Fibroblast of skin of right biceps (primary cell): ENCODE measurements at places on chromosomes 11 and 22.
A peak's percentile ranks its signal among the peaks of the same experiment; 100 is the strongest.

DNA sequence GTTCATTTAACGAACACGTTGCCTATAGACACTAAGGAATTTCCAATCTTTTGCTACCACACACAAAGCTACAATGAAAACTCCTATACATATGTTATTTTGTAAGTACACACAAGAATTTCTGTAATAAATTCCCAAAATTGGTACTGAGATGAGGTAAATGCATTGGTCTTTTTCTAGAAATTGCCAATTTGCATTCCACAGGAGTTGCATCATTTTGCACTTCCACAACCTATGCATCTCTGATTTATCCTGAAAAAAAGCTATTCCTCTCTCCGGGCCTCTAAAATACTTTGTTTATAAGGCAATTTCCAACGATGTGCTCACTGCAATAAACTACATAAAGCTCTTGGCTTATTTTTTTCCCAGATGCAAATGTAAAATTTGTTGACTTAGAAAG, 24.9 kb downstream of the IMMP1L start:
- DNase-seq, result peak; percentile 41

- no peak for DNase-seq
Observed at GRCh38 chr11:126024123-126024522, 38.5 kb downstream of the CDON start.

- no peak for DNase-seq
Observed at GRCh38 chr22:22745225-22746060, 101.0 kb downstream of the GGTLC2 start.

GRCh38 chr11:45095691-45096010, 50.8 kb upstream of the PRDM11 start:
- DNase-seq, result no peak

GRCh38 chr22:22848364-22848866, 39.2 kb upstream of the IGLL5 start:
- peak; percentile 39 for DNase-seq

GRCh38 chr11:76419896-76420295, 24.9 kb upstream of the EMSY start:
- DNase-seq, result no peak

DNA sequence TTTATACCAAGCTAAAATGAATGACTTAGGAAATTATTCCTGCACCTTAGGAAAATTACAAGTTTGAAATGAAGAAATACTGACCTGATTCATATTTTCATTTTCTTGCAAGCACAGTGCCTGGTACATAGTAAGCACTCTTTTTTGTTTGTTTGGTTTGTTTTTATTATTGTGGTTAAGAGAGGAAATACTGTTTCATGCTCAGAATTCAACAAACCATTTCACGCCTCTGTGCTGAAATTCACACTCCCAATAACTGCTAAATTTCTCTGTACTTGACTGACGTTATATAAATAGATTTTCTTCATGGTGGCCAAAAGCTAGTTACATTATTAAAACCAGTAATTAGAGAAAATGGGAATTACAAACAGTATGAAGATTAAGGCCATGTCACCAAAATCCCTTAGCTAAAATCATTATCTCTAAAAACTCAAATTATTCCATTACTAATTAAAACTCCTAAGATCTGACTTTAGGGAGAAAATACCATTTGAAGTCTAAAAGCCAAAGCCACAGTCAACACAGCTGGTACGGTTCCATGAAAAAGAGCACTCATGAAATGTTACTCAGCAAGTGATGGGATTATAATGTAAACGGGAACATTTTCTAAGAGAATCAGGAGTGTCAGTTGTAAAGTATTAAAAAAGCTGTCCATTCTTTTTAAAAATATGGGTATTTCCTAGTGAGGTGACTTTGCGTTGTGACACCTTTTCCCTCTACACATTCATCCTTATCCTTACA, 77.8 kb upstream of the DDI1 start:
- DNase-seq, result no peak

DNA sequence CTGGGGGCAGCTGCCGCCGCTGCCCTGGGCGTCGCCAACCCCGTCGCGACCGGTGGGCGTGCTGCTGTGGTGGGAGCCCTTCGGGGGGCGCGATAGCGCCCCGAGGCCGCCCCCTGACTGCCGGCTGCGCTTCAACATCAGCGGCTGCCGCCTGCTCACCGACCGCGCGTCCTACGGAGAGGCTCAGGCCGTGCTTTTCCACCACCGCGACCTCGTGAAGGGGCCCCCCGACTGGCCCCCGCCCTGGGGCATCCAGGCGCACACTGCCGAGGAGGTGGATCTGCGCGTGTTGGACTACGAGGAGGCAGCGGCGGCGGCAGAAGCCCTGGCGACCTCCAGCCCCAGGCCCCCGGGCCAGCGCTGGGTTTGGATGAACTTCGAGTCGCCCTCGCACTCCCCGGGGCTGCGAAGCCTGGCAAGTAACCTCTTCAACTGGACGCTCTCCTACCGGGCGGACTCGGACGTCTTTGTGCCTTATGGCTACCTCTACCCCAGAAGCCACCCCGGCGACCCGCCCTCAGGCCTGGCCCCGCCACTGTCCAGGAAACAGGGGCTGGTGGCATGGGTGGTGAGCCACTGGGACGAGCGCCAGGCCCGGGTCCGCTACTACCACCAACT, 1.0 kb downstream of the FUT4 start:
- DNase-seq, result peak; percentile 26

DNA sequence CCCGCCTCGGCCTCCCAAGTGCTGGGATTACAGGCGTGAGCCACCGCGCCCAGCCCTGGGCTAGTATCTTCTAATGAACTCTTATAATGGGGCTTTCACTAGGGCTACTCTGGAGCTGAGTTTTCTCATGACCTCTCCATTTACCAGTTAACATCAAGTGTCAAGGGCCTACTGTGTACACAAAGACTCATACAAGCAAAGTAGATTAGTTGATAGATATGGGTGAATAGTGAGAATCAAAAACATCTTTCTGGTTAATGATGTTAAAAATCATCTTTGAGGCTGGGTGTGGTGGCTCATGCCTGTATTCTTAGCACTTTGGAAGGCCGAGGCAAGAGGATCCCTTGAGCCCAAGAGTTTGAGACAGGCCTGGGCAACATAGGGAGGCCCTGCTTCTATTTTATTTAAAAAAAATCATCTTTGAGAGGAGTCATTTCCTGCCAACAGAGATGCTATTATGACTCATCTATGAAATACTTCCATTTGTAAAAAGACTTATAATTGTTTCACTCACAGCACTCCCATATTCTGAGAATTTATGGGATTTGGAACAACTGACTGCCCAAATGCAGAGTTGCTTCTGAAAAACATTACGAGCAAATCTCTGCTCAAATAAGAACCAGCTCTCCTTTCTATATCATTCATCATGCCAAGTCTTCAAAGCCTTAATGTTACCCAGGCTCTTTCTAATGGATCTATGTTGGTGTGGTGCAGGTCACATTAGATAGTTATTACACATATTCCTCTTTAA, 57.0 kb downstream of the GDPD4 start:
- DNase-seq, result peak; percentile 90

DNA sequence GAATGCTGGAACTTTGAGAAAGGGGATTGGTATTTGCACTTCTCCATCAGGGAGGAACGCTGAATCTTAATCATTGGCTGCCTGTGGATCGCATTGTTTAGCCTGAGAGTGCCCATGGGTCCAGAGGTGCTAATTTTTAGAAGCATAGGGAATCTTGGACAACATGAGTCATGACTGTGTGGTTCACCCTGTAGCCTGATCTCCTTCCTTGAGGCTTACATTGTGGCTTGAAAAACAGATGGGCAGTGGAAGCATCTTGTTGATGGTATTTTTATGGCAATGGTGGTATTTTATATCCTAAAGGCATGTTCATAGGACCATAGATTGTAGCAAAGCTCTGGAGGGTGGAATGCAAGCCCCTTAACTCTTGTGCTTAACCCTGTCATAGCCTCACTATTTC, 99.2 kb upstream of the DBX1 start:
- DNase-seq, result no peak

DNA sequence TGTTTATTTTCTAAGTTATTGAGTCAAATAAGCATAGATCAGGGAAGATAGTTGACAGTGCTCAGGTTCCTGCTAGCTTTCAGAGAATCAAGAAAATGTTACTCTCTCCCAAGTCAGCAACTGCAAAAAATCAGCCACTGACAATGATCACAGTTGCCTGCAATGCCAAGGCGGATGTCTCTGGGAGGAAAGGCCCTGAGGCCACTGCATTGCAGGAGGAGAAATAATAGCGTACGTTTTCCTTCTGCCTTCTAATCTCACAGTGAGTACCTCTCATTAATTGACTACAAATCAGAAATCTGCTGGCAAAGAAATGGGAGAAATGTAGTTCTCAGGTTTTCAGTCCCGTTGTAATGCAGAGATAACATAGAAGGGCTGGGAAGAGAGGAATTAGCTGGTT, 54.0 kb upstream of the SPON1 start:
- no peak for DNase-seq

- DNase-seq, result peak; percentile 47
Observed at GRCh38 chr11:118437208-118438125, 1.2 kb downstream of the KMT2A start.

DNA sequence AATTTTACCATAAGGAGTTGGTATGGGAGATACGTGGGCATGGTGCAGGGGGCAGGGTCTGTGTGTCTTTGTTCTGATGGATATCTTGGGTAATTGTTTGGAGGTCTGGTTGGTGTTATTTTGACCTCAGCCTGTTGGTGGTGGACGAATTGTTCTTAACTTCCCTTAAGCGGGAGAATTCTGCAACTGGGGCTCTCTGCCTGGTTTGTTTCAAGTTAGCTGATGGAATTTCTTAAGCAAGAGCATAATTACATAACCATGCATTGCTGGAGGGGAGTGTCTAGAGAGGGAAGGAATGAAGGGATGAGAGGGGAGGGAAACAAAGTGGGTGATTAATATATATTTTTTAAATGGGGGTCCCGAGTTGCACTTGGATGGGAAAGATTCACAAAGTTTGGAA, 908.5 kb upstream of the RAG2 start:
- DNase-seq, result peak; percentile 20

DNA sequence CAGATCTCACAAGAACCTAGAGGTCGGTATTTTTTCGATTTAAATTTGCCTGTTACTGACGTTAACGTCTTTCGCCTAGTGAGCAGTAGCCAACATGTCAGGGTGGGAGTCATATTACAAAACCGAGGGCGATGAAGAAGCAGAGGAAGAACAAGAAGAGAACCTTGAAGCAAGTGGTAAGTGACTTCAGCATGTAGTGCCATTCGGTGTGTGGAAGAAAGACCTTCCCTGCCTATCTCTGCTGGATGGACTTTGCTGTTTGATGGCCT, 750 bp downstream of the XRCC6 start:
- DNase-seq, result no peak

GRCh38 chr22:49433717-49434611, 393.7 kb downstream of the BRD1 start:
- DNase-seq, result no peak

DNA sequence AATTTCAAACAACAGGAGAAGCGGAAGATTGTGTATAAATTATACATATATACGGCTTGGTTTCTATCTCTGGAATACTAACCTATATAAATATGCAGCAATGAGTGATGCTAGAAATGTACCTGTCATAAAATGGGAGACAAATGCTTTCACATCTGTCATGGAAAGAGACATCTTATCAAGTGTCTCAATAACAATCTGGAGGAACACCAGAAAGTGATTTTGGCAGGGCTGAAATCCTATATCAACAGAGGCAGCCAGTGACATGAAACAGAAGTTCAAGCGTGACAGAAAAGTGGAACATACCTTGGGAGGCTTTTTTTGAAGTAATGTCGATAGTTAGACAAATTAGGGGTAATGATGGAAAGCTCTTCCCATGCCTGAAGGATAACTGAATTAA, 834.6 kb downstream of the JRKL start:
- DNase-seq, result no peak

DNA sequence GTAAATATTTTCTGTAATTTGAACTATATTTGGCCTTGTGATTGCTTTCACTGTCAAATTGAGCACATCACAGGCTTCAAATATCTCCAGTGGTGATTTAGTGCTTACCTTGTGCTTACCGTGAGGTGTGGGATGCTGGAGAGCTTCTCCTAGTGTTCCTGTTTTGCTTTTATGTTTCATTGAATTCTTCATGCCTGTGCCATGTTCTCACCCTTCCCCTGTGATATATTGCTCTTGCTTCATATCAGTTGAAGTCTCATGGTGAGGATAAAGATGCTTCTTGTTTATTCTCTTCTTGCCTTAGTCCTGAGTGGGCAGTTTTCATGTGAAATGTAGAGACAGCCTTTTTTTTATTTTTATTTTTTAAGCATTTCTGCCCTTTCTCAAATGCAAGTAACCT, 198.0 kb upstream of the PDGFD start:
- no peak for DNase-seq

DNA sequence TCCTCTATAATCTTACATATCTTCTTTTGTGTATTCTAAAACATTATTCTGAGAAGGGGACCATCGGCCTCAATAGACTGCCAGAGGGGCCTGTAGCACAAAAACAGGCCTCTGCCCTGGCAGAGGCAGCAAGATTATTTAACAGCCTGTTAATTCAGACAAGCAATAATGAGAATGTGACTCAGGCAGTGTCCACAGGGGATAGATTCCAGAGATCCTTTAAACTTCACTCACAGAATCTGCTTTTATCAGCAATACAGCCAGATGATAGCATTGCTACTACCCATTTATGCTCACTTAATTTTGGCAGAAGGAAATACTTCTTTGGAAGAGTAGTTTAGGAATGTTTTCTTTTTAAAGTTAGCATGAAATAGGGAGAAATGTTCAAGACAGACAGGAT, 44.9 kb downstream of the AAMDC start:
- DNase-seq, result peak; percentile 45

GRCh38 chr11:109864151-109864661, 229.0 kb upstream of the ZC3H12C start:
- DNase-seq, result no peak

DNA sequence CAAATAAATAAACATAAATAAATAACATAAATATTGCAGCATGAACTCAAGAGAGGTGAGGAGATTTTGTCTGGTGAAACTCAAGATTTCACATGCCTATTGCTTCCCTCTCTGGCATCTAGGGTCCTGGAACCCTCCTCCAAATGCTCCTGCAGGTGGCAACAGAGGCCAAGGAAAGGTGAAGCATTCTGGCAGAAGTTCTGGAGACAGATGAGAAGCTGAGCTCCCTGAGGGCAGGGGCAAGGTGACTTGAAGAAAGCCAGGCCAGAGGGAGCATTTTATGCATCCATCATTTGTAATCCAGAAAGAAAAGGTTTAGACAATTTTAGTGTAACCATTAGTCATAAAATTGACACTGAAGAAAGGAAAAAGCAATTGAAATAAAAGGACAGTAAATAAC, 64.9 kb downstream of the ENDOD1 start:
- peak; percentile 70 for DNase-seq

DNA sequence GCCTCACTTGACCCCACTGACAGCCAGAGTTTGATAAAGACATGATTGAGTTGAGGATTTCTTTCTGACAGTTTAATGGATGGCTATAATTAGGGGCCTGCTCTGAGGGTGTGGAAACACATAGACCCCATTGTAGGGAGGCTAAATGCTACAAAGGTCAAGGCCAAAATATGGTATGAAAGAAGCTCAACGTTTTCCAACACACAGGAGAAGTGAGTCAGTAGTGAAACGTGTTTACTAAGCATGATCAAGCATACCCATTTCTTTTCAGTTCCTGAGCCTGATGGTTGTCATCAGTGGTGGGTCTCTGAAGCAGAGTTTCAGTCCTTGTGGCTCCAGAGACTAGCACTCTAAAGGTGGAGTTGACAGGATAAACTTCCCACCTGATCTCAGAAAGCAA, 69.7 kb downstream of the SNX19 start:
- DNase-seq, result peak; percentile 34
